ENCODE measurements at places on chromosomes 12 and 14. TPM values are rescaled to one million over a fixed set of nuclear protein-coding genes. Genes with fewer than 3 reads are reported as not detected.
A peak's percentile ranks its signal among the peaks of the same experiment; 100 is the strongest.

LRRC43 gene
- total RNA-seq, result 0.70 TPM

KRT1 gene
- not detected for total RNA-seq

DNA sequence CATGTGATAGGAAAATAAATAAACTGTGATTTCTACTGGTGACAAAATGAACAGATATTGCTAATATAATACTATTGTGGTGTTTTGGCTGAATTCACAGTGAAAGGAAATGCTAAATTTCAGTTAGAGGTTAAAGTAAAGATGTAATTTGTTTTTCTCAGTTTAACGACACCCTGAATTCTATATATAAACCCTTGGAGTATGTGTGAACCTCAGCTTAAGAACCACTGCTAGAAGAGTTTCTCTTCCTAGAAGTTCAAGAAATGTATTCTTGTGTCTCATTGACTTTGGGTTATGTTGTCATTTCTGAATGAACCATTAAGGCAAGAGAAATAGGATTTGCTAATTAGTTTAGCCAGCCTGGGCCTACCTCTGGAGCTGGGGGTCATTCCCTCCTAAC, 8.2 kb downstream of the FBXO34 start:
- no peaks in the 10 kb centered on the region for H3K36me3 ChIP-seq
- DNase-seq, result no peak
- no peaks in the 10 kb centered on the region for H3K27me3 ChIP-seq
- H3K4me1 ChIP-seq, result no peaks in the 10 kb centered on the region

DNA sequence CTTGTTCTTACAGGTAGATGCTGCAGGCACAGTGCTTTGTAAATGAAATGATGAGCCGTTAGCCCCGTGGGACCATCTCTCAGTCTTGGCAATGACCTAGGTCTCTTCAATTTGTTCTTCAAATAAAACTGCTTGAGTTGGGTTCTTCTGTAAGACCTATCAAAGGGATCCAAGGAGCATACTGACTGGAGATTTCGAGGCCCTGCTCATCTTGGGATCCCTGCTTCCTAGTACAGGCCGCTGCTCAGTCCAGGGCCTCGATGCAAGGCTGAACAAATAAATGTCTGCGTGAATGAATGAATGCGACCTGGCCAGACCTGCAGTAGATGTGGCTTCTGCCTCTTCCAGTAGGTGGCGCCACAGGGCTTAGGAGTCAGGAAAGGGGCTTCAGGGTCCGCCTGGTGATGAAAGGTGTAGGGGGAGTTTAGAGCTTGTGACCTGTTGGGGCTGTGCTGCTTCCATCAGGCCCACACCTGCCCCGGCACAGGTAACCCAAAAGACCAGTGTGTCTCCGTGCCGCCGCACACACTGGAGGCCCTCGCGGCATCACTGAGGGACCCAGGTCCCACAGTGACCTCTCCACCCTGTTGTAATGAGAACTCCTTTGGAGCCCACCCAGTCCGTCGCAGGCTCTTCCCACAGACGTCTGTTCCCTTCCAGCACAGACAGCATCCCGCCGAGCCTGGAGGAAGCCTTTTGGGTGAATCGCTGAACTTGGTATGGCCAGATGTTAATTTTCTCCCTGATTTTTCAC, 4.4 kb downstream of the CACNA1C start:
- H3K4me3 ChIP-seq, result no peak overlapping the region
- H3K27me3 ChIP-seq, result no peaks in the 10 kb centered on the region
- peaks cover 78% of the 10 kb centered on the region for H3K4me1 ChIP-seq
- H3K27ac ChIP-seq, result no peak overlapping the region
- H3K36me3 ChIP-seq, result no peaks in the 10 kb centered on the region

DNA sequence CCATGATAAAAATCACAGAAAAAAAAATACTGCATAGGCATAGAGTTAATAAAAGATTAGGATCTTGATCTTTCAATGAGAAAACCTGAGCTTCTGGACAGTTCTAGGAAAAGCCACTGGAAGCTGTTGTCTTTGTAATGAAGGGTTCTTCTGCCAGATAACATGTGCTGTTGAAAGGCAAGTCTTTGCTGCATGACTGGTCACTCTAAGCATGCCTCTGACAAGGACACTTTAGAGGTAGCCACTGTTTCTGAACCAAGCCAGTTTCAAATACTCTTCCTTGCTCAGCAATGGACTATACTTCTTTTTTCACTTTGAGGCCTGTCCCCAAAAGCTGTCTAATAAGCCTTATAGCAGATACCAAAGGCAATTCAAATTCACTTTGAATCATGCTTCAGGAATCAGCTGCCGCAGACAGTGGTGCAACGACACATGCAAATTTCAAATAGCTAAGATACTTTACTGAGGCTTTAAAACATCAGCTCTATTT, 70.2 kb downstream of the BTG1 start:
- H3K4me1 ChIP-seq, result peaks cover 14% of the 10 kb centered on the region
- H3K36me3 ChIP-seq, result no peaks in the 10 kb centered on the region
- no peaks in the 10 kb centered on the region for H3K27me3 ChIP-seq
- DNase-seq, result no peak
- H3K4me3 ChIP-seq, result no peak overlapping the region
- peak overlapping the region; percentile 62 for H3K27ac ChIP-seq

- peak overlapping the region; percentile 51 for H3K27ac ChIP-seq
- peaks cover 56% of the 10 kb centered on the region for H3K4me1 ChIP-seq
- no peaks in the 10 kb centered on the region for H3K36me3 ChIP-seq
These were observed 205.2 kb downstream of the CACNA1C start for GRCh38 chr12:2258025-2258424.

- H3K27ac ChIP-seq, result no peak overlapping the region
- no peak for DNase-seq
- H3K4me1 ChIP-seq, result no peaks in the 10 kb centered on the region
- H3K36me3 ChIP-seq, result no peaks in the 10 kb centered on the region
- H3K4me3 ChIP-seq, result no peak overlapping the region
- no peaks in the 10 kb centered on the region for H3K27me3 ChIP-seq
These were observed 165.3 kb downstream of the ALX1 start for GRCh38 chr12:85445060-85445938.

BCAT1 gene
- 17.0 TPM for total RNA-seq

DNA sequence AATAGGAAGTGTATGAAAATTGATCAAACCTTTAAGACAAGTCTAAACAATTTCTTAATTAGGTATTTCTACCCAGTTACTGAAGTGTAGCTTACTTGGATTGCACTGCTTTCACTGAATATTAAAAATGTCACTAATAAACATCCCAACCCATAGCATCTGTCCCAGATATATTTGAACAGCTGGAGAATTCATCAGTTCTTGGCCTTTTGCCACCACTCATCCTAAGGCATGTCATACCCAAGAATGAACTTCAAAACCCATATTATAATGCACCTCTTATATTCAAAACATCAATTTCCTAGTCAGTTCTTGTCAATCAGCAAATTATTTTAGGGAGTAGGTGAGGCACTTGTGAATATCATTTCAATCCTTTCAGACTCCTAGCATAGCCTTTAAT, 392.3 kb downstream of the PAWR start:
- no peaks in the 10 kb centered on the region for H3K27me3 ChIP-seq
- H3K36me3 ChIP-seq, result no peaks in the 10 kb centered on the region
- H3K4me1 ChIP-seq, result peaks cover 5% of the 10 kb centered on the region

GRCh38 chr12:88318726-88319125, 176.6 kb downstream of the TMTC3 start:
- no peak overlapping the region for H3K27ac ChIP-seq
- no peak overlapping the region for H3K4me3 ChIP-seq
- H3K36me3 ChIP-seq, result no peaks in the 10 kb centered on the region
- H3K27me3 ChIP-seq, result no peaks in the 10 kb centered on the region

GRCh38 chr14:104144453-104144790, 6.0 kb downstream of the KIF26A start:
- no peaks in the 10 kb centered on the region for H3K36me3 ChIP-seq
- H3K4me1 ChIP-seq, result peaks cover 12% of the 10 kb centered on the region
- no peak for DNase-seq
- no peak overlapping the region for H3K4me3 ChIP-seq
- peaks cover 6% of the 10 kb centered on the region for H3K27me3 ChIP-seq
- H3K27ac ChIP-seq, result no peak overlapping the region

- DNase-seq, result no peak
- no peak overlapping the region for H3K27ac ChIP-seq
- H3K27me3 ChIP-seq, result no peaks in the 10 kb centered on the region
- H3K36me3 ChIP-seq, result no peaks in the 10 kb centered on the region
- no peaks in the 10 kb centered on the region for H3K4me1 ChIP-seq
These were observed 31.6 kb downstream of the PPP1R36 start for GRCh38 chr14:64581363-64581762.

DNA sequence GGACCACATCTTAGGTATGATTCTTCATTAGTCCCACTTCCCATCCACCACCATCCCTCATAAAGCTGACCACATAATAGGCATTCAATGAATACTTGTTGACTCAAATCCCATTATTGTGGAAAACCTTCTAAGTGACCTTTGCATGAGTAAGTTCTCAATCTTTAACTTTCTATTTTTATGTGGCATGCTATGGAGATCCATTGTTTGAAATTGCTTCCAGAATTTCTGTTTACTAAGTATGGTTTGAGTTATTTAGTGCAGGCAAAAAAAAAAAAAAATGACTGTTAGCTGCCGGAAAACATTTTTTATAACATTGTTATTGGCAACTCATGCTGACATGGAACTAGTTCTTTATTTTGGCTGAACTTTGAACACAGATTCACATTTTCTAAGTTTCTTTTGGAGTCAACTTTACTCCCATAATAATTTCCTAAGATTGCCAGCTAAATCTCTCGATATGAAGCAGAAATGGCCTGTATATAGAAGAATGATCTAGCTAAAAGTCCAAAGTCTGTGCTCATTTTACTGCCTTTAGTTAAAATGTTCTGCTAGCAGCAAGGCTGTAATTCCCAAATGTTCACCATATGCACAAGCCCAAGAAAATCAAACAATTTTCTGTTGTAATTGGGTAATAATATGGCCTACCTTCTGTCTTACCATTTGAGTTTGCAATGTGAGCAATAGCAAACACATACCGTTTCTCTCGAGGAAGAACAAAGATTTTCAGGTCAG, 77.9 kb downstream of the PTGER2 start:
- H3K36me3 ChIP-seq, result no peaks in the 10 kb centered on the region
- no peak for DNase-seq
- H3K27ac ChIP-seq, result no peak overlapping the region
- H3K4me3 ChIP-seq, result no peak overlapping the region
- H3K27me3 ChIP-seq, result no peaks in the 10 kb centered on the region
- H3K4me1 ChIP-seq, result no peaks in the 10 kb centered on the region

DNA sequence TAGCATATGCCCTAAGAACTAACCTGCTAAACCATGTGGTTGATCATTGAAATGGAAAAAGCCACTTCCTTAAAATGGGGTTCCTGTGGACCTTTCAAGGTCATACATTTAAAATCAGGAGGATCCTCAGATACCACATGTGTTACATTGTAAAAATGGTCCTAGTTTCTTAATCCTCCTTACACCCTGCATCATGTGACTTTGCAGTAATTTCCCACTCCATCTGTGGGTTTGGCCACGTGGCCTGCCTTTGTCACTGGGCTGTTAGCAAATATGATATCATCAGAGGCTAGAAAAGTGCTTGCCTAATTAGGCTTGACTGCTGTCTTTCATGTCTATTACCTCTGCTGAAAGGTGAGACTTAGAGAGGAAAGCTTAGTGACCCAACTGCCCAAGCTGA, 70.7 kb downstream of the CMKLR1 start:
- no peaks in the 10 kb centered on the region for H3K4me1 ChIP-seq
- H3K27ac ChIP-seq, result no peak overlapping the region
- no peaks in the 10 kb centered on the region for H3K27me3 ChIP-seq
- no peaks in the 10 kb centered on the region for H3K36me3 ChIP-seq
- no peak overlapping the region for H3K4me3 ChIP-seq
- DNase-seq, result no peak

DNA sequence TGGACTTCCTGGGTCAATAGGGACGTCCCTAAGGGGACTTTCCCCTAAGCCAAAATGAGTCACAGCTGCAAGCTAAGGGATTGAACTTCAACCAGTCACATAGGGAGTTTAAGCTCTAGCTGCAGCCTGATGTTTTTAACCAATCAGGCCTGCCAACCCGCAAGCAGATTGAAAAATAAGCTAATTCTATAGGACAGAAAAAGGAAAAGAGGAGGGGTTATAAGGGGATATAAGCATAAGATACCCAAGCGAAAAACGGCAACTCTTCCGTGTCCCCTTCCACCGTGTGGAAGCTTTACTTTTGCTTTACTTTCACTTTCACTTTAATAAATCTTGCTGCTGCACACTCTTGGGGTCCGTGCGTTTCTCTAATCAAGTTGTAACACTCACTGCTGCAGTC, 24.4 kb downstream of the ATP23 start:
- no peak overlapping the region for H3K4me3 ChIP-seq
- no peaks in the 10 kb centered on the region for H3K4me1 ChIP-seq
- H3K27me3 ChIP-seq, result no peaks in the 10 kb centered on the region
- no peak for DNase-seq
- H3K36me3 ChIP-seq, result no peaks in the 10 kb centered on the region

- H3K4me3 ChIP-seq, result no peak overlapping the region
- no peaks in the 10 kb centered on the region for H3K4me1 ChIP-seq
- H3K27ac ChIP-seq, result no peak overlapping the region
- DNase-seq, result no peak
These were observed 89.8 kb downstream of the NTF3 start for GRCh38 chr12:5521456-5522325.

GRCh38 chr12:20646239-20646827, 48.8 kb upstream of the SLCO1C1 start:
- peaks cover 55% of the 10 kb centered on the region for H3K36me3 ChIP-seq
- no peak for DNase-seq
- H3K27ac ChIP-seq, result no peak overlapping the region
- no peak overlapping the region for H3K4me3 ChIP-seq
- no peaks in the 10 kb centered on the region for H3K4me1 ChIP-seq

DNA sequence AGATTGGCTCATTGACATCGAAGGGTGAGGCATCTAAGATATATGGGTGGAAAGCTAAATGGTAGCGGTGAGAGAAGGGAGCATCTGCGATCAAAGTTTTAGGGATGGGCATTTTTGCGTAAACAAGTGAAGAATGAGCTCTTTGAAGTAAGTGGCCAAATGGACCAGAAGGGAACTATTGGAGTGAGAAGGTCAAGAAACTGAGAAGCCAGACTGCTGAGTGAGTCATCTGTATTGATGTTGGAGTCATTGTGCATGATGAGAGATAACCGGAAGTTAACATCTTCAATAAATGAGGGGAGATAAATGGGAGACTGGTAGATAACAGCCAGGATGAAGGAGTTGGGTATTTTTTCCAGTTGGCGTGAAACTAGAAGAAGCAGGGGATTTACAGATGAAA, 271.9 kb upstream of the PDE3A start:
- H3K27ac ChIP-seq, result no peak overlapping the region
- DNase-seq, result no peak
- H3K27me3 ChIP-seq, result no peaks in the 10 kb centered on the region
- no peak overlapping the region for H3K4me3 ChIP-seq
- H3K4me1 ChIP-seq, result no peaks in the 10 kb centered on the region
